ENCODE measurements at places on chromosomes 16 and 17.

DNA sequence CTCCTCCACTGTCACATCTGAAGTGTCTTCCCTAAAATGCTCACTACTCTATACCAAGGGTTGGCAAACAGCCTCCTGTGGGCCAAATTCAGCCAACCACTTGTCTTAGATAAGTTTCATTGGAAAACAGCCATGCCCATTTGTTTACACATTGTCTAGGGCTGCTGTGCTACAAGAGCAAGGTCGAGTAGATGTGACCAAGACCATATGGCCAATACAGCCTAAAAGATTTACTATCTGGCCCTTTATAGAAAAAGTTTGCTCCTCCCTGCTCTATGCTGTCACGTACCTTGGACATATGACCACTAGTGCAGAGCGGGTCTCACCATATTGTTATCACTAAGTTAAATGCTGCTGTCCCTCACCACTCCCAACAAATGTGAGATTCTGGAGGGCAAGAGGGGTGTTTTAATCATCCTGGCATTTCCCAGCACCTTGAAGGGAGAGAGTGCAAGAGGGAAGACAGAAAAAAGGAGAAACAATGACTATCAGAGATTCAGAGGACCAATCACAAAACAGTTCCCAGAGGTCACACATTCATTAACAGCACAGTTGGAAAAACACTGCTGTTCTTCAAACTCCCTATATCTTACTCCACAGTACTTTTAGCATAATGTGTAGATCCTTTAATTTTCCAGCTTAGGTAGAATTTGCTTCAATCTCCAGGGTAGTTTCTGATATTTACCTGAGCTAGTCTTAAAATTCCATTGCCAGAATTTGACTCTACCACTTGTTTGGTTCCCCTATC, 13.2 kb downstream of the LSM12 start:
- no peak for DNase-seq

- no peak for DNase-seq
These were observed 93.4 kb upstream of the TNRC6A start for GRCh38 chr16:24635900-24636610.

GRCh38 chr16:9259914-9260608, 168.6 kb downstream of the HAPSTR1 start:
- DNase-seq, result no peak

- DNase-seq, result peak; percentile 21
These were observed 125.3 kb downstream of the SHISA6 start for GRCh38 chr17:11366272-11366850.

- no peak for DNase-seq
These were observed 42.8 kb upstream of the GSE1 start for GRCh38 chr16:85570213-85570734.

GRCh38 chr16:70774261-70774660, 26.7 kb downstream of the VAC14 start:
- DNase-seq, result no peak

Measured in esophagus muscularis mucosa (tissue), 4 donors.